ENCODE measurements at places on chromosomes 5 and 9.

DNA sequence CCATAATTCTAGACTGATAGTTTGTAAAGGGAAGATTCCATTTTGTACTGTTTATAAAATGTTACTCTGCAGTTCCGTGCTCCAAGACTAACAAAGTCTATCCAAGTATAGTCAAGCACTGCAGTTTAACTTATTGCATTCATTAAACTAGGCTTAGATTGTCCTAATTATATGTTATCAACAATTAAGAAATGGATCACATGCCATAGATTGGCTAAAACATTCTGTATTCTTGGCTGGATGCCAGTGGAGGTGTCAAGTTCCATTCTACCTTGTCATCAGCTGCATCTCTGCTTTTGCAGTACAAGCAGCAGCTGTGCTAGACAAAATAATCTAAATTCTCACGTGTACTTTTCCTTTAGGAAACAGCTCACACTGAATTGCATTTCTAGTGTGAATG is 69.4 kb upstream of the MEF2C start:
- no peak for DNase-seq

DNA sequence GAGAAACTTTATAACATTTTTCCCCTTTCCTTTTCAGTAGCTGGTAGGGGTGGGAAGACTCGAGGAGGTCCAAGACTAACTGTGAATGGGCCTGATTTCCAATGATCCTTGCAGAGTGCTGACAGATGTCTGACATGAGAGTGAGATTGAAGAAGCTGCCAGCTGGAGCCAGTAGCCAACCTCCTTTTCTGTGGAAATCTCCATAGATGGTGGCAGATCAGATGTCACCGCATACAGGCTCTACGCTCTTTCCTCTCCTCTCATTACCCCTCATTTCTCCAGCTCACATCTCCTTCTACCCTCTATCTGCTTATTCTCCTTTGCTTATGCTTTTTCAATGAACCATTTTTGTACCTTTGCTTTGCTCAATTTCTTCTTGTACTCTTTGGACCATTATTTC is 395.2 kb upstream of the TNC start:
- DNase-seq = no peak

- DNase-seq = no peak
Observed at GRCh38 chr9:88678431-88678830, 143.5 kb downstream of the NXNL2 start.

GRCh38 chr9:19404283-19405075 is 4.3 kb upstream of the ACER2 start:
- no peak for DNase-seq

DNA sequence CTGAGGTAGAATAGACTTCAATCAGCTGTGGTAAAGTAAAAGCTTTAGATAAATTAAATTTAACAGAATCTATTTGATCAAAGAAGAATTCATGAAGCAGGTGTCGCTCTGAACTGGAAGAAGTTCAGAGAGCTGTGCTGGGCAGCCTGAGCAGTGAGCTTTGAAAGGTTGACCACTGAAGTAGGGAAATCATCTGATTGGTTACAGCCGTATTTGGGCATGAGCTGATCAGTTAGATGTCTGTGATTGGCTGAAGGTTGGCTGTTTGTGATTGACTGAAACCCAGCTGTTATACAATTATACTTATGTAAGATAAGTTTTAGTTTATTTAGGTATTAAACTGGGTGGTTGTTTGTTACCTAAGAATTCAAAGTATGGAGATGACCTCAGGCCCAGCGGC is 1174.6 kb downstream of the CDH9 start:
- no peak for DNase-seq

GRCh38 chr5:138963763-138964371 is 88.7 kb upstream of the LRRTM2 start:
- no peak for DNase-seq

DNA sequence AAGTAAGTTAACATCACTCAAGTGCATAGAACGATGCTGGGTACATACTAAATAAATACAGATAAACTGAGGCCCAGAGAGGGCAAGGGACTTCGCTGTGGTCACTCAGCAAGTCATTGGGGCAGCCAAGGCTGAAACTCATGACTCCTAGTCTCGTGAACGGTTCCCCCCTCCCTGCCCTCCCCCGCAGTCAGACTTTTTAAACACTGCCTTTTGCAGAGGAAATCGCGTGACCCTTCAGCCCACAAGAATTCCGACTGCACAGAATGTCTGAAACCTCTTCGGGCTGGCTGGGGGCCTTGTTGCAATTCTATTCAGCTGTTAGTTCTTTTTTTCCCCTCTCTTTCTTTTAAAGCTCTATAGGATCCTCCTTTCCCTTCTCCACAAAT is 28.1 kb downstream of the NEK6 start:
- peak; percentile 35 for DNase-seq

DNA sequence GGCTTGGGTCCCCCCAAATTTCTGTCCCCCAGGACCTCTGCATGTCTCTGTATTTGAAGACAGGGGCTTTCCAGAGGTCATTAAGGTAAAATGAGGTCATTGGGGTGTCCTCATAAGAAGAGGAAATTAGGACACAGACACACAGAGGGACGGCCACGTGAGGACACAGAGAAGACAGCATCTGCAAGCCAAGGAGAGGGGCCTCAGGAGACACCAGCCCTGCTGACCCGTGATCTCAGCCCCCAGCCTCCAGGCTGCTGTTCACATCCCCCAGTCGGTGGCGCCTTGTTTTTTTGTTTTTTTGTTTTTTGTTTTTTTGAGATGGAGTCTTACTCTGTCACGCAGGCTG is 1.2 kb upstream of the CCDC183 start:
- DNase-seq = no peak

DNA sequence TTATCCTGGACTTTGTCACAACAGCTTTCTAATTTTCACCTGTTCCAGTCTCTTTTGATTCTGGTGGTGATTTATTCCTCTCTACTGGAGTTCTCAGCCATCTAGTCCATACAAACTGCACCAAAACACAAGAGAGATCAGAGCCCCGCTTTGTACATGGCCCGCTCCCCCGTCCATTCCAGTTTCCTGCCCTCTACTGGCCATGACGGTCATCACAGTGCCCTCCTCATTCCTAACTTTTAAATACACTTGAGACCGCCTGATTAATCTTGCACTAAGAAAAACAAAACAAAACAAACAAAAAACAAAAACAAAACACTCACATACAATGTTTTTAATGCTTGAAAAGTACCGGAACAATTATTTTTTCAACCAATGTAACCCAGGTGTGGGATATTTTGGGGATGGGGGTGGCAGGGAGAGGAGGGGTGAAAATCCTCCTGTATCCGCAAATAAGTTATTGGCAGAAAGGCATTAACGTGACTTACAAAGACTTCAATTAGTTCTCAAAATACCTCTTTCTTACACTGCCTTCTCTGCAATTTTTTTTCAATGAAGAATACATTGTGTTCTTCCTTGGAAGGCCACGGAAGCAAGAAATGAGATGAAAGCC is 84.8 kb upstream of the PAM start:
- no peak for DNase-seq

DNA sequence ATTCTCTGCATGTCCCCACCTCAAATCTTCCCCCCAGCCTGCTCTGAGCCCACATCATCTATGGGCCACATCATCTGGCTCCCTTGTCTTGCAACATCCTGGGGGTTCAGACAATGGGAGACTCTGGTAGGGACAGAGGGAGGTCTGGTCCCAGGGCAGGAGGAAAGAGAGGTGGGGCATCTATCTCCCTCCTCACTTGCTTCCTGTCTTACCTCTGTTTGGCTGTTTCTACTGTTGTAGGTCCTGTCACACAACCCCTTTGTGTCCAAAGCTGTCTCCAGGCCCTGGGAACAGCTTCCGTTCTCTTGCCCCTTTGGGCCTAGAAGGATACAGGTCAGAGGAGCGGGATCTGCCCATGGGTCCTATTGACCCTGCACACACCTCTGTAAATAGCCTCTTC is 227.2 kb downstream of the NSG2 start:
- DNase-seq = no peak

GRCh38 chr9:132673355-132673754 is 3.1 kb downstream of the GTF3C4 start:
- DNase-seq = no peak

DNA sequence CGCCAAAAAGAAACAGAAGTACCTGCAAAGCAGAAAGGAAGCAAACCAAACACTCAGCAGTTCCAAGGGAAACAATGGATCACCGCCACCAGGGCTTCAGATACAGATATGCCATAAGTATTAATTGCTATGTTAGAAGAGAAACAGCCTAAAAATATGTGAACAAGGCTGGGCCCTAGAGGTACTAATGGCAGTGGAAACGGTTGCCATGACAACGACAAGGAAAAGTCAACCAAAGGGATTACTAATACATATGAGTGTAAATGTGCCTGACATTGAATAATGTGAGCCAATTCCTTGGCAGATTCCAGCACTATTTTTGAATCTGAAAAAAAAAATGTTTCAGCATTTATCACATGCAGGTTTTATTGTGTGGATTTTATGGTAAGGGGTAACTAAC is 75.0 kb downstream of the CAVIN4 start:
- no peak for DNase-seq
